ENCODE measurements at places on chromosomes 7 and 10.
A peak's percentile ranks its signal among the peaks of the same experiment; 100 is the strongest.

DNA sequence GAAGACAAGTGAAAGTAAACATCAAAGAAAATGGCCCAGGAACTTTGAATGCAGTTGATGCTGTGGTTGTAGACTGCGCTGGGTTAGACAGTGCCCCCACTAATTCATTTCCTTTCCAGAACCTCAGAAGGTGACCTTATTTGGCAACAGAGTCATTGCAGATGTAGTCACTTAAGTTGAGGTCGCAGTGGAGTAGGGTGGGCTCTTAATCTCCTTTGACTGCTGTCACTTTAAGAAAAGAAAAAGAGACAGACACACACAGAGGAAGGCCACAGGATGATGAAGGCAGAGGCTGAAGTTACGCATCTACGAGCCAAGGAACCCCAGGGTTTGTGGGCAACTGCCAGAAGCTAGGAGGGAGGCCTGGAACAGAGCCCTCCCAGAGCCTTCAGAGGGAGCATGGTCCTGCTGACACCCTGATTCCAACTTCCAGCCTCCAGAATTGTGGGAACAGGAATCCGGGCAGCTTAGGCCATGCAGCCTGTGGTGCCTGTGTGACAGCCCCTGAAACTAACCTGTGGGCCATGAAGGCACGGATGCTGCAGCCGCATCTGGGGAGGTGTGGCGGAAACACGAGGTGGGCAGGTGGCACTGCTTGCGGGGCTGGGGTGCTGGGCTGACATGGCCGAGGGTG is 107.6 kb downstream of the PRKAG2 start:
- no peak for DNase-seq

GRCh38 chr10:23404461-23404980 is 34.4 kb upstream of the OTUD1 start:
- DNase-seq = no peak

- DNase-seq = no peak
Measured at GRCh38 chr7:131562941-131563340, 6.5 kb upstream of the PODXL start.

DNA sequence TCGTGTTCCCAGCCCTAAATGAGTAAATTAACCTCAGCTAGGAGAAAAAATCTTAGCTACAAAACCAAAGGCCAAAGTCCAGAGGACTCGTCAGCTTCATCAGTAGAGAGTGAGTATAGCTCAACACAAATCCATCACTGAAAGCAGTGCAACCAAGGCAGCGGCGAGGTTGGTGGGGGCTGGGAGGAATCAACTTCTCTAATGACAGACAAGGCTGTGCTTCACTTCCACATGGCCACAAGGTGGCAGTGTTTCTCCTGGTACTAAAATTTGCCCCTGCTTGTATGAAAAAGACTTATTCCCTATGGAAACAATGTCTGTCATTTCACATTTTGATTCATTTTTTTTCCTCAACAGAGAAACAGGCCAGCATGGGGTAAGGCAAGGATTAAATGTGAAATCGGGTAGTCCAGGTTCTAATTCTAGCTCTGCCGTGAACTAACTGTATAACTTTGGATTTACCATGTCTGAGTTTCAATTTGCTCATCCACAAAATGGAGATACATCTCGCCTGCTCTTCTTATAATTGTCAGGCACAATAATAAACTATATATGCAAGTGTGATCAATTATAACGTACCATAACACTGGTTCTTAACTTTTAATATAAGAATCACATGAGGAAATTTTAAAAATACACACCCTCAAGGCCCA is 39.3 kb downstream of the FAS start:
- DNase-seq = peak; percentile 71

DNA sequence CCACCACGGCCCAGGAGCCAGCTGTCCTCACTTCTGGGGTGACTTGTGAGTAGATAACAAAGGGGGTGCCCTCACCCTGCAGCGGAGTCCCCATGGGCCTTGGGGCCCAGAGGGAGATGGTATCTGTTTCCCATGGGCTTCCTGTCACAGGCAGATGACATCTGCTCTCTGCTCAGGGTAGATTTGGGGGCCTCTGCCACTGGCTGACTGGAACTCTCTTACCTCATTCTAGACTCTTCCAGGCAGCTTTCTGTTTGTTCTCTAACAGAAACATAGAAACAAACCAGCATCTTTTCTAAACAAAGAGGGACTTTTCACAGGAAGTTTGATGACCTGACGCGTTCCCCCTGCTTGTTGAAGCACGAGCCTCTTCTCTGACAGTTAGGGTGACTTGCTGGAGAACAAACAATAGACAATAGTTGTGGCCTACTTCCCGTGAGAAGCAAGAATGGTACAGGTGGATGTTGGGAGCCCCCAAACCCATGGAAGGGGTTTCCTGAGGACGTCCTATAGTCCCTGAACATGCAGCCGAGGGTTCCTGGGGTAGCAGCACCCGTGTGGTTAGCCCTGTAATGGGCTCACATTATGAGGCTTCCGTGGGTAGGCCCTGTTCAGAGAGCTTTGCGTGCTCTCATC is 61.6 kb downstream of the GRK5 start:
- no peak for DNase-seq

DNA sequence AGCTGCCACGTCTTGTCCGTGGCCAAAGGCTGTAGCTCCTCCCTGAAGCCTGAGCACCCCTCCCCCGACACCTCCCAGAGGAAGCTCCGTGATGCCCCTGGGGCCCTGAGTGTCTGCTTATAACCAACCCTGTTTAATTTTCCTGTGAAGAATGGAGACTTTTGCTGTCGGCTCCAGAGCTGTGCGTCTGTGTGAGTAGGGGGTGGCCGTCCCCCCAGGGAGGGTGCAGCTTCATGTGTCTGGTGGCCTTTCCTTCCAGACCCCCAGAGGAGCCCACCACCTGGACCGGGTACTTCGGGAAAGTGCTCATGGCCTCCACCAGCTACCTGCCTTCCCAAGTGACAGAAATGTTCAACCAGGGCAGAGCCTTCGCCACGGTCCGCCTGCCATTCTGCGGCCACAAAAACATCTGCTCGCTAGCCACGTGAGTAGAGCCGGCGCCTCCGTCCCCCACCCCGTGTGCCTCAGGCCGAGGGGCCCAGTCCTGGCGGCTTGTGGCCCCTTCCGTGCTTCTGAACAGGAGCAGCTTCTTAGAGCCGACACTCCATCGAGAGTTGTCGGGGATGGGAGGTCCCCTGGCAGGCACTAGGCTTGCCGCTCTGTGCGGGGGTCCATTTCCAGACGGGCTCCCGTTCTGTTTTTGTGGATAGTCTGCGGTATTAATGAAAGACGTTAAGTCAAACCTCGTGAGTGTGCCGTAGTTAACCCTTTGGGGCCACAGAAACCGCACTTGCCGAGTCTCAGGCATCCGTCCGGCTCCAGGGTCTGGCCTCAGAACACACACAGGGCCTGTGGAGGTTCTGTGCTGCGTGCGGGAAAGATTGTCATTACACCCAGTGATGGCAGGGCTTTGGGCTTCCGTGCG is 37.1 kb downstream of the WIPI2 start:
- DNase-seq = no peak

- DNase-seq = no peak
Measured at GRCh38 chr10:87816898-87817608, 973 bp downstream of the ATAD1 start.

GRCh38 chr7:36602934-36603887 is 121.1 kb downstream of the AOAH start:
- peak; percentile 62 for DNase-seq

DNA sequence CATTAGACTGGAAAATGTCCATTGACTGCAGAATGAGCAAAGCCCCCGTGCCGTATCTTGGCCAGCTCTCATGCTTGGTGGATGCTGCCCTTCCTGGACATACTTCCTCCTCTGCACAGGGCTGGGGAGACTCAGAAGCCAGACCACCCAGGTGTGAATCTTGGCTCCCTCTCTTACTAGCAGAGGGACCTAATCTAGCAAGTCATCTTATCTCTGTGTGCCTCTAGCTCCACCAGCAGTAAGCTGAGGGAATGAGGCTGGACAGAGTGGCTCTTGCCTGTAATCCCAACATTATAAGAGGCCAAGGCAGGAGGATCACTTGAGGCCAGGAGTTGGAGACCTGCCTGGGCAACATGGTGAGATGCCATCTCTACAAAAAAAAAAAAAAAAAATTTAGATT is 173.8 kb upstream of the GHITM start:
- DNase-seq = no peak

- no peak for DNase-seq
Measured at GRCh38 chr10:102408728-102409603, 9.6 kb downstream of the PSD start.

GRCh38 chr10:36802490-36803153 is 322.8 kb upstream of the ANKRD30A start:
- no peak for DNase-seq

- no peak for DNase-seq
Measured at GRCh38 chr10:2921956-2922680, 145.2 kb upstream of the PFKP start.

GRCh38 chr7:88003581-88003980 is 69.5 kb downstream of the ADAM22 start:
- no peak for DNase-seq

DNA sequence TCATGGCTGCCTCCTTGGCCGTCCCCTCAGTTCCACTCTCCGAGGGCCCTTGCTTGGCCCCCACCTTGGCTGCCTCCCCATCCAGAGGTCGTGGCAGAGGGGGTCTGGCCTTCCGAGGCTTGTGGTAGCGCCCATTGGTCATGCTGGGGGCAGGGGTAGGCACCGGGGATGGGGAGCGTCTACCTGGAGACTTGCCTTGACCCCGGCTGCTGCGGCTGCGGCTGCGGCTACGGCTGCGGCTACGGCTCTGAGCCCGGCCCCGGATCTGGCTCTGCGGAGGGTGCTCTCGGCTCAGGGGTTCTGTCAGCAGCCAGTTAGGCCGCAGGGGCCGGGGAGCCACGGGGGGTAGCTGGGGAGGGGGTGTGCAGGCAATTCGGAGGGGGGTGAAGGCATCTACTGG is 10.7 kb downstream of the LZTS2 start:
- no peak for DNase-seq

- no peak for DNase-seq
Measured at GRCh38 chr10:61257956-61258496, 195.2 kb downstream of the TMEM26 start.

- no peak for DNase-seq
Measured at GRCh38 chr7:27684491-27684890, 21.8 kb upstream of the HIBADH start.

DNA sequence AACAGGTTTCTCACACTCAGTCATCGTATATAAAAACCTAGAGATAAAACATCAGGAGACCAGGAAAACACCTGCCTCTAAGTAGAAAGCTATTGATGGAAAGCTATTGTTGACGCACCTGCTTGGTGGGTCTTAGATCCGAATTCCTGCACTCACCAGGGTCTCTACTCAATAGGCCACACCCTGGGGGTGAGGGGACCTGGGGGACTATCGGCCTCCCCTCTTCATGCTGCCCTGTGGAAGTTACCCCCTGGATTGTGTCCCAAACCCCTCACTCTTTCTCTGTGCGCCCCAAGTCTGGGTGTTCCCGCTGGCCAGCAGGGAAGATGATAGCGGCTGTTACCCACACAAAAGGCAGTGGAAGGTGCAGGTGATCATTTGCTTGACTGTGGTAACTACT is 313.0 kb downstream of the WDR37 start:
- peak; percentile 21 for DNase-seq

DNA sequence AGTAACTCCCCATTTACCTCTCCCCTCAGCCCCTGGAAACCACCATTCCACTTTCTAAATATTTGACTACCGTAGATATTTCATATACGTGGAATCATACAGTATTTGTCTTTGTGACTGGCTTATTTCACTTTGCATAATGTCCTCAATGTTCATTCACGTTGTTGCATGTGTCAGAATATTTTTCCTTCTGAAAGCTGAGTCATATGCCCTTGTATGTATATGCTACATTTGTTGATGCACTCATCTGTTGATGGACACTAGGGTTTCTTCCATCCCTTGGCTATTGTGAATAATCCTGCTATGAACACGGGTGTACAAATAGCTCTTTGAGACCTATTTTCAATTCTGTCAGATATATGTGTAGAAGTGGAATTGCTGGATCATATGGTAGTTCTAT is 25.8 kb upstream of the TSPAN13 start:
- DNase-seq = no peak

DNA sequence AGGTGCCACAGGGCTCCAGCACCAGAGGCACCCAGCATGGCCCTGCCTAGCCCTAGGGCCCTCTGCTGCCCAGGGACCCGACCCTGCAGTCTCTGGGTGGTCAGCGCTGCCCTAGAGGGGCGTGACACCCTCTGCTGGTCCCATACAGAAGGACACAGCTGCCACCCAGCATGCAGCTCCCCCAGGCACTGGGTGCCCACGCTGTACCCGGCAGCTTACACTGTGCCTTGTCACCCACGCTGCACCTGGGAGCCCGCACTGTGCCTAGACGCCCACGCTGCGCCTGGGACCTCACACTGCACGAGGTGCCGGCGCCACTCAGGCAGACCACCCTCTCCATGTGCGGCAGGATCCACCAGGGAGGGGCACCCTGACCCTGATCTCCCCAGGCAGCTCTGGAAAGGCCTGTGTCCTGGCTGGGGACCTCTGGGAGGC is 55.2 kb downstream of the PWWP2B start:
- no peak for DNase-seq

GRCh38 chr7:2826771-2827170 is 17.3 kb downstream of the GNA12 start:
- DNase-seq = no peak

- DNase-seq = no peak
Measured at GRCh38 chr10:86871563-86872183, 85.7 kb downstream of the MMRN2 start.

DNA sequence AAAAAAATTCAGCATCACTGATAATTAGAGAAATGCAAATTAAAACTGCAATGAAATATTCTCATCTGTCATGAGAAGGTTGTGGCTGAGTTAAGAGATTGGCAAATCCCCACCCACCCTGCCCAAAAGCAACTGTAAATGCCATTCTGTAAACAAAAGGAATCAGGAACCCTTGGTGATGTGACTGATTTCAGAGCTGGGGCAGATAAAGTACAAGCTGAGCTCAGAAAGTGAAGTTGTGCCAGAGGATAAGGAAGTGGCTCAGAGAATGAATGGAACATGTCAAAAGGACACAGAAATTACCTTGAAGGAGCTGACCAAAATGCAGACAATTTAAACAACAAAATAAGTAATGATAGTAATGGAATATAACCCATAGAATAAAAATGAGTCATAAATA is 32.7 kb upstream of the ARMS2 start:
- DNase-seq = no peak

GRCh38 chr10:95508730-95509129 is 52.4 kb downstream of the SORBS1 start:
- no peak for DNase-seq

GRCh38 chr10:63710703-63711102 is 189.5 kb downstream of the REEP3 start:
- no peak for DNase-seq

GRCh38 chr7:154848464-154848863 is 154.5 kb downstream of the PAXIP1 start:
- DNase-seq = no peak

GRCh38 chr7:153567426-153567825 is 484.8 kb upstream of the DPP6 start:
- no peak for DNase-seq

- DNase-seq = peak; percentile 37
Measured at GRCh38 chr10:133129859-133130495, 30.0 kb upstream of the KNDC1 start.

GRCh38 chr7:131665021-131665420 is 108.6 kb upstream of the PODXL start:
- DNase-seq = no peak

All from left lobe of liver (tissue), 2 donors.